Ovary (tissue), 10 donors: ENCODE measurements at places on chromosomes 2 and 18. TPM values are rescaled to one million over a fixed set of nuclear protein-coding genes. Genes with fewer than 3 reads are reported as not detected.

ASB18 gene
- polyA plus RNA-seq: not detected

CFC1 gene
- polyA plus RNA-seq: not detected

DNA sequence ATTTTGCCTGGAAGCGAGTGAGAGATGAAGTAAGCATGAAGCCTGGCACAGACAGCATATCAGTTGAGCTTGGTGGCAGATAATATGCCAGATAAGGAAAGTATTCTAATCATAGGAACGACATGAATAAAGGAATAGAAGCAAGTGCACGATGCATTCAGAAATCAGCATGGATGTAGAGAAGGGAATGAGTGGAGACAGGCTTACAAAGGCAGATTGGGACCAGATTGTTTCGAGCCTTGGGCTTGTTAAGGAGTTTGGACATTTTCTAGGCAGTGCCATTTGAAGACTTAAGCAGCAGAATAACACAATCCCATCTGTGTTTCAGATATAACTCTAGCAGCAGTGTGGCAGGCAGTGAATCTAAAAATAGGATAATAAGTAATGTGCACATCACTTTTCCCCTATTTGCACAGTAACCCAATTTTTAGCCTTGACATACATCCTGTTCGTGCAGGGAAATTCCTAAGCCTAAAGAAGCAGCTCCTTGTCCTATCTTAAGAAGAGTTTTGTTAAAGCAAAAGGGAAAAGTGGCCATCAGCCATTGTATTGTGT lies 450.2 kb downstream of the PLCL1 start:
- no peak for DNase-seq
- H3K36me3 ChIP-seq: no peaks in the 10 kb centered on the region
- H3K4me3 ChIP-seq: no peak overlapping the region
- no peak overlapping the region for H3K27ac ChIP-seq

CTLA4 gene
- 0.17 TPM for polyA plus RNA-seq

- DNase-seq: no peak
- H3K27me3 ChIP-seq: no peaks in the 10 kb centered on the region
- H3K4me3 ChIP-seq: no peak overlapping the region
- no peaks in the 10 kb centered on the region for H3K36me3 ChIP-seq
- no peak overlapping the region for H3K27ac ChIP-seq
- H3K4me1 ChIP-seq: no peaks in the 10 kb centered on the region
Observed at GRCh38 chr2:195410074-195410671, 246.9 kb upstream of the SLC39A10 start.

GRCh38 chr2:7826656-7827055 lies 855.2 kb upstream of the ID2 start:
- no peaks in the 10 kb centered on the region for H3K27me3 ChIP-seq
- H3K4me3 ChIP-seq: no peak overlapping the region
- DNase-seq: no peak
- H3K27ac ChIP-seq: no peak overlapping the region
- H3K4me1 ChIP-seq: no peaks in the 10 kb centered on the region
